ENCODE measurements at places on chromosomes 4 and X. TPM values are rescaled to one million over a fixed set of nuclear protein-coding genes. Genes with fewer than 3 reads are reported as not detected.

The FGG gene
- not detected for total RNA-seq

The FHL1 gene
- total RNA-seq = 44.8 TPM

The MFAP3L gene
- 10.2 TPM for total RNA-seq

The AFF1 gene
- total RNA-seq = 7.1 TPM

The UGT2B17 gene
- total RNA-seq = not detected

The ZNF718 gene
- 8.9 TPM for total RNA-seq

The TBC1D19 gene
- 86.3 TPM for total RNA-seq

The NR3C2 gene
- total RNA-seq = 2.1 TPM

The ADH1A gene
- not detected for total RNA-seq

The GABRG1 gene
- not detected for total RNA-seq

The C4orf50 gene
- total RNA-seq = not detected

The PRSS12 gene
- 8.2 TPM for total RNA-seq

The CT47B1 gene
- not detected for total RNA-seq

The PRDM8 gene
- total RNA-seq = 86.8 TPM
